ENCODE measurements at places on chromosomes 12 and 14. TPM values are rescaled to one million over a fixed set of nuclear protein-coding genes. Genes with fewer than 3 reads are reported as not detected.
A peak's percentile ranks its signal among the peaks of the same experiment; 100 is the strongest.

DNA sequence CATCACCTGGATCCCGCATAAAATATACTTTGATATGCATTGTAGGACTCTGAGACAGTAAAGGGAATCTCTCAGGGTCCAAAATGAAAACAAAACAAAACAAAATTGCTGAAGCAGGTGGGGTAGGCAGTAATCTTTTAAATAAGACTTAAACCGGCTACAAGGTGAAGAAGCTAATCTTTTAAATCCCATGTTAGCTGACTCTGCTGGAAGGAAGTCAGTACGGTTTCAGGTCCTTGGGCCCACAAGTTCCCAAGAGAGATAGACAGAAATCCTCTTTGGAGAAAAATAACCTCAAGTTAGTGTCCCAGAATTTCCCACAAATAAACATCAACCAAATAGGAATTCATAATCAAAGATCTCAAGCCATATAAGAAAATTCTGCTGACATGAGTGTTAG lies 5.0 kb upstream of the EPS8 start:
- DNase-seq, result no peak

GRCh38 chr14:29111554-29111953 lies 345.0 kb downstream of the FOXG1 start:
- no peak for DNase-seq

PFKM gene
- total RNA-seq, result 16.0 TPM

DNA sequence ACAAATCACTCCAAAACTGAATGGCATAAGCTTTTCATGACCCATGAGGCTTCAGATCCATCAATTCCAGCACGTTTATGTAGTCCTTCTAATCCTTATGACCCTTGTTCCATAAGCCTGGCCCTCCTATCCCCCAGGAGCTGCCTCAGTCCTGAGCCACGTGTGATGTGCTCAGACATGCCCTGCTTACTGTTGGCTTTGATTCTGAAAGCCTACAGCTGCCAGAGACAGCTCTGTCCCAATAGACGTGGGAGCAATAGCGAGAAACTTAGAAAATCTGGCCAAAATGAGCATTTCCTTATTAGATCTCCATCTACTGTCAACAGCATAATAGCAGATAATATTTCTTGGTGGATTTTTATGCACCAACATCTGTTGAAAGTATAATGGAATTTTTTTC lies 33.2 kb downstream of the DUSP6 start:
- no peak for DNase-seq

DNA sequence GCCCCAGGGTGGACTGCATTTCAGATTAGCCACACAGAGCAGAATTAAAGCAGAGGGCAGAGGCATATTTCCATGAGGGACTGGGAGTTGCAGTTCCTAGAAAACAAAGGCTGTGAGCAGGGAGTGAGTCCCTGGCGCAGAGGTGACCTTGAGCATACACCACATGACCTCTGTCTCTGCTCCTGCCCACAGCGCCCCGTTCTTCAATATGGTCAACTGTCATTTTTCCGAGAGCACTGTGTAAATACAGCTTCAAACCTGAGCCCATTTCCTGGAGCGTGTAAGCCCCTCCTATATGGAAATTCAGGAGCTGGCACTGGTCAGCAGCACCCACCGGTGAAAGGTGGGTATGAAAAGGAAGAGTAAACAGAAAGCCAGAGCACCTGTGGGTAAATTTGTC lies 192.2 kb upstream of the PELI2 start:
- no peak for DNase-seq

GRCh38 chr12:12460935-12461922 lies 101.4 kb downstream of the DUSP16 start:
- DNase-seq, result no peak

GRCh38 chr12:3446235-3446634 lies 44.8 kb upstream of the PRMT8 start:
- DNase-seq, result no peak

ZC2HC1C gene
- total RNA-seq, result 3.3 TPM

DNA sequence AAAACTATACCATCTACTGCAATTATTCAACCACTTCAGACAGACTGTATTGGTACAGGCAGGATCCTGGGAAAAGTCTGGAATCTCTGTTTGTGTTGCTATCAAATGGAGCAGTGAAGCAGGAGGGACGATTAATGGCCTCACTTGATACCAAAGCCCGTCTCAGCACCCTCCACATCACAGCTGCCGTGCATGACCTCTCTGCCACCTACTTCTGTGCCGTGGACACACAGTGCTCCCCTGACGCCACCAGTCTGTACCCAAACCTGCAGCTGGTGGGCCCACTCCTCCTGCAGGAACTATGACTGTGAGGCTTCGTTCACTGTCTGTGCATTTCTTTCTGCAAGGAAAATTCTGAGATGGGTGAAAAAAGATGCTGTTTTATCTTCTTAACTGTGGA lies 284.7 kb downstream of the DAD1 start:
- no peak for DNase-seq

DNA sequence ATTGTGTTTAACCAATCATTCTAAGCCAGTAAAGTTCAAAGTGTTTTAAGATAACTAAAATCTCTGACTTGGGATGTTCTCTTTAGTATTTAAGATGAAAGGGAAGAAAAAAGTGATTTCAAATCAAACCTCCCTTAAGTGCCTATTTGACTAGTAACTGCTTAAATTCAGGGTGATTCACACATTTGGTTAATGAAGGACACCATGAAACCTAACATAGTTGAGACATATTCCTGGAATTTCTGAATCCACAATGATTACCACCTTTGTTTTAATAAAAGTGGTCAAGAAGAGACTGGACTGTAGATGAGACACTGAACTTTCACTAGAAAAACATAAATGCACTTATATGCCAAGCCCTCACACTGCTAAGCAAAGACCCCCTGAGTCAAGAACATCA lies 138.7 kb downstream of the MED13L start:
- no peak for DNase-seq

DNA sequence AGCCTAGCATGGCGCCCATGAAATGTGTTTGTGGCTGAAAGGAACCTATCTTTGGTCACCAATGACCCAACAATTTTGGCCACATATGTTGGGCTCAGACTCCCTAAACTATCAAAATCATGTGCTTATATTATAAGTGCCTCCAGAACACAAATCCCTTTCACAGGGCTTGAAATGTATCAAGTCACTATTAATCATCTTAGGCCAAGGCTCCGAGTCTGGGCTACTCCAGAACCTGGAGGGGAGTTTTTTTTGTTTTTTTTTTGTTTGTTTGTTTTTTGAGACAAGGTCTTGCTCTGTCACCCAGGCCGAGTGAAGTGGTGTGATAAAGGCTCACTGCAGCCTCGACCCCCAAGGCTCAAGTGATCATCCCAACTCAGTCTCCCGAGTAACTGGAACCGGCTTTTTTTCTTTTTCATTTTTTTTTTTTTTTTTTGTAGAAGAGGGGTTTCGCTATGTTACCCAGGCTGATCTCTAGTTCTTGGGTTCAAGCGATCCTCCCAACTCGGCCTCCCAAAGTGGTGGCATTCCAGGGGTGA lies 989 bp upstream of the DRAM1 start:
- DNase-seq, result no peak

GRCh38 chr14:65169351-65169750 lies 67.0 kb upstream of the MAX start:
- DNase-seq, result no peak

DNA sequence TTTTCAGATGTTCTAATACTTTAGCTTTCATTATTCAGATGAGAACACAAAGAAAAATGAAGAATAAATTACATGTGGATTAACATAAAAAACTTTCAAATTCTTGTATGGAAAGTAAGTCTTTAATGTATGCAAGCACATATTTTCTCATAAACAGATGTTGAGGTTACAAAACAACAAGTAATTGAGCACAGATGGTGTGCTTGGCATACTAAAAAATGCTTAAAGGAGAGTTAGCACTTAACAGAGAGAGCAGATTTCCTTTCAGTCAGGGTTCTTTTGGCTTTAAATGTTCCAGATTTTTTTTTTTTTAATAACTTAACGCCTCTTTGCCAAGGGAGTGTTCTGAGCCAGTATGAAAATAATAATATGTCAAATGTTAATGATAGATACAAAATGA lies 96.0 kb downstream of the RASSF9 start:
- no peak for DNase-seq

EGLN3 gene
- total RNA-seq, result 18.2 TPM

DNA sequence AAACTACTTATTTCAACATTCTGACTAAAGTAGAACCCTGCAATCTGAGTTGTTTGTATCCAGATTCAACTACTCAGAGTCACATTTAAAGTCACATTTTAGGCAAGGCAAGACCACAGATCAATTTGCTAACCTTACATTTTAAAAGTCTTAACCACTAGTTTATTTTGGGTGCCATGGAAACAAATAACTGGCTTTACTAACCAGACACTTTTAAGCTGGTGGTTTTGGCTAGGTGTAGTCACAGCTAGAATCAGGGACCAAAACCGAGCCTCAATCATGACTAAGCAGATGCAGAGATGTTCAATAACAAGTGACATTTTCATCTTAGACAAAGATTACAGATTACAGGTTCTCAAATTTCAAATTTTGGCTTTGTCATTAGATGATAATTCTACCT lies 115.3 kb downstream of the PDE6H start:
- peak; percentile 22 for DNase-seq

OTOGL gene
- total RNA-seq, result not detected

DNA sequence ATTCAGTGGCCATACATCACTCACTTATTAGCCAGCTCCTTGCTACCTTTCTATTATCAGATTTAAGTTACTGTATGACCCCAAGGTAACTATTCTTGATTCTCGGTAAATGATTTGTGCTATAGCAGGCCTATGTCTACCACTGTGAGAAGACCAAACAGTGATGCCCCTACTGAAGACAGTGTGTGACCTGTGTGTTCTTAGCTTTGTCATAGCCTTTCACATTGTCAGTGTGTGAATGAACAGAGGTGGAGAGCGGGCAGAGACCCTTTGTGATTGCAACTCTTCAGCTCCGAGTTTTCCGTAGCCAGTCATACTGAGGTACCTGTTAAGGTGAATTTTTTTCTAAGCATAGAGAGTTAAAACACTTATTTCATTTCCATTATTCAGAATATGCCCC lies 294.0 kb downstream of the LRFN5 start:
- no peak for DNase-seq

C12orf60 gene
- total RNA-seq, result 1.00 TPM

GRCh38 chr12:109170324-109170723 lies 53.9 kb downstream of the ACACB start:
- no peak for DNase-seq

- DNase-seq, result no peak
These were observed 23.0 kb upstream of the GPR132 start for GRCh38 chr14:105087963-105088811.

RAN gene
- total RNA-seq, result 1,033 TPM

NGB gene
- total RNA-seq, result not detected

PTCSC3 gene
- total RNA-seq, result not detected

TAS2R7 gene
- not detected for total RNA-seq

DNA sequence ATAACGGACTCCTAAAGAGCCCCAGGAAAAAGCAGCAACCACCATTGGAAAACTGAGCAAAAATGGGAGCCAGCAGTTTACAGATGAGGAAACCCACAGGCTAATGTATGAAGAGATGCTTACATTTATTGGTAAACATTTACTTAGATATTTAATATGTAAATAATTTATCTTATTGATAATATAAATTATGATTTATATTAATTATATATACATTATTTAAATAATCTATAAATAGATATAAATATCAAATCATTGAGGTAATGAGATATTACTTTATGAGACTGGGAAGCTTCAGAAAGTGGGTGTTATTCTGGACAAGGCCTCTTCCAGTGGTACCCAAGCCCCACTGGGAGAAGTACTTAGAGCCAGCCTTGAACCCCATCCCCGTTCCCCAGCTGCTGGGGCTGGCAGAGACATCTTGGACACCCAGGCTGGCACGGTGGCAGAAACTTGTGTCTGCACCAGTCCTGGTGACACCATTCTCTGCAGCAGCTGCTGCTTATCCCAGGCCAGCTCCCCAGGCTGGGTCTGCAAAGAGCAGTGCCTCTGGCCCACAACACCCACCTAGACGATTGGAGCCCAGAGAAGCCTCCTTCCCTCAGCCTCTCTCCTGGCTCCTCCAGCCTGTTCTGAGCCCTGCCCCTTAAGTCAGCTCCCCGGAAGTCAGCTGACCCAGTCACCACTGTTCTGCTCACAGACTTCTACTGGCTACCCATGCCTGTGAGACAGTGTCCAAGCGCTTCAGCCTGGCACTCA lies 25.9 kb downstream of the ISCA2 start:
- DNase-seq, result no peak

DNA sequence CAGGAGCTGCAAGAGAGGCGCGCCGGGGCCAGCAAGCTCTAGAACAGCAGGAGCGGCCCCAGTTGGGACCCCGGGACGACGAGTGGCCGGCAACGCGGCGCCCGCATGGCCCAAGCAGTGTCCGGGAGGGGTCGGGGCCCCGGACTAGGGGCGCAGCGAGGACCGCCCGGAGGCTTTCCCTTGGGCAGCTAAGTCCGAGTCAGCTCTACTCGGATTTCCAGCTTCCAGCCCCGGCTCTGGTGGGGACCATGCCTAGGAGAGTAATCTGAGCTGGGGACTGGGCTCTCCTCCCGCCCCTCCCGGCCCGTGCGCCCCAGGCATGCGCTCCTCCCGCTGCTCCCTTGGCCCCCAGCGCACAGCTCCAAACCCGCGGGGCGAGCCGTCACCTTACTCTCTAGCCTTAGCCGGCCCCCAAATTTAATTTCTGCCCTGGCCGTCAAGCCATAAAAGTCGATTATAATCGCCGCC lies 41.6 kb upstream of the CAPRIN2 start:
- no peak for DNase-seq

DNA sequence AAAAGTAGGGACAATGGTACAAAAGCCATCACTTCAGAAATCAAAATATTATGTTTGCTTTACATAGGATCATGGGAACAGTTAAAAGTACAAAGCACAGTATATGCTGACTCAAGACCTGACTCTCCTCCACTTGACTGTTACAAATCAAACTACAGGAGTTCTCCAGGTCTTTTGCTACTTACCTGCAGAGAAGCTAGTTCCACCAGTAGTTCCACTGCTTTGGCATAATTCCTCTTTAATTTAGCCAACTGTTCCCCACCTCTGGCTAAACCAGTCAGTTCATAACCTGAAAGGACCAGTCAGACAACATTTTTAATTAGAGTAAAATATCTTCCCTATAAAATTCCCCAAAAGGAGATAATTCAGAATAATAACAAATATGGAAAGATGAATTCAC lies 14.0 kb downstream of the ATP6V1D start:
- no peak for DNase-seq

DNA sequence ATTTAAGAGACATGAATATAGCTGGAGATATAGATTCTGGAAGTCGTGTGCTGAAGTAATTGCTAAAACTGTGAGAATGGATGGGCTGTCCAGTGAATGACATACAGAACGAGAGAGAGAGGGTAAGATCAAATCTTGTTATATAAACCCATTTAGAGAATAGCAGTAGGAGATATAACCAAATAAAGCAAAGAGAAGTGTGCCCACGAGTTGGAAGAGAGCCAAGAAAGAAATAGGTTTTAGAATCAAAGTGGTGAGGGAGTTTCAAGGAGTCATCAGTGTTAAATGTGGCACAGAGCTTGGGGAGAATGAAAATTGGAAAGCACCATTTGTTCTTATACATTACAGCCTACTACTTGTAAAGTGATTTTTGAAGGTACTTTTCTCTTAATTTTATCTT lies 19.2 kb downstream of the TOGARAM1 start:
- no peak for DNase-seq

All from activated CD4-positive, alpha-beta T cell treated with anti-CD3 and anti-CD28 coated beads, Interleukin-2, amount 10 ng/mL, durations not matched to agents 7 days and 5 days (primary cell).